T-helper 1 cell (primary cell): ENCODE measurements at places on chromosomes 1 and 21.

DNA sequence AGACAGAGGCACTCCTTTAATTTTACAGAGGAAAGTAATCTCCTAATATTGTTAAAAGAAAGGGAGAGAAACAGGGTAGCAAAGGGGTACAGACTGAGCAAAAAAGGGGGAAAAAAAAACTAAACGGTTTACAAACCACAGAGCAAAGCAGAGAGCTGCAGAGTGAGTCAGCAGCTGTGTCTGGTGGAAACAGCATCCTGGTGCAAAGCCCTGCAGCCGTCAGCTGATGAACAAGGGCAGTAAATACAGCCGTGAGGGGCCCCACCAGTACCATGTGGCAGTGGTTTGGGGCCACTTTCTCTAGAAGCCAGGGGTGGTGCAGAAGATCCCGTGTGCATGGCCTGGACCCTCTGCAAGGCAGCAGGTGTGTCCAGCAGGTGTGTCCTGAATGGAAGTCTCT lies 111.3 kb downstream of the ERG start:
- DNase-seq = no peak

- no peak for DNase-seq
These were observed 7.8 kb upstream of the HEYL start for GRCh38 chr1:39647247-39647646.

GRCh38 chr1:51736702-51737101 lies 119.8 kb downstream of the OSBPL9 start:
- no peak for DNase-seq

GRCh38 chr1:94061513-94062443 lies 59.2 kb downstream of the ABCA4 start:
- DNase-seq = no peak

DNA sequence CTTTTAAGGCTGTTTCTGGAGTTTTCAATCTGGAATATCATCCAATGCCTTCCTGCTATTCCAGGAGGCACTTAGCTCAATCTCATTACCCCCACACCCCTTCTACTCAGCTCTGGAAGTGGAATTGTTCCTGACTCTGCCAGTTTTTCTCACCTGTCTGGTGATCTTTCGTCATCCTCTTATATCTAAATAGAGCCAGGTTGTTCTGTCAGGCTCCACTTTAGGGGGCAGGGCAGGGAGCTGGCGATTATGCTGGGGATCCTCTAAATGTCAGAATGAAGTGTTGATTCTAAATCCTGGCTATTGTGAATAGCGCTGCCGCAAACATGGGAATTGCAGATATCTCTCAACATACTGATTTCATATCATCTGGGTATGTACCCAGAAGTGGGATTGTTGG lies 63.6 kb upstream of the ETV3 start:
- no peak for DNase-seq

DNA sequence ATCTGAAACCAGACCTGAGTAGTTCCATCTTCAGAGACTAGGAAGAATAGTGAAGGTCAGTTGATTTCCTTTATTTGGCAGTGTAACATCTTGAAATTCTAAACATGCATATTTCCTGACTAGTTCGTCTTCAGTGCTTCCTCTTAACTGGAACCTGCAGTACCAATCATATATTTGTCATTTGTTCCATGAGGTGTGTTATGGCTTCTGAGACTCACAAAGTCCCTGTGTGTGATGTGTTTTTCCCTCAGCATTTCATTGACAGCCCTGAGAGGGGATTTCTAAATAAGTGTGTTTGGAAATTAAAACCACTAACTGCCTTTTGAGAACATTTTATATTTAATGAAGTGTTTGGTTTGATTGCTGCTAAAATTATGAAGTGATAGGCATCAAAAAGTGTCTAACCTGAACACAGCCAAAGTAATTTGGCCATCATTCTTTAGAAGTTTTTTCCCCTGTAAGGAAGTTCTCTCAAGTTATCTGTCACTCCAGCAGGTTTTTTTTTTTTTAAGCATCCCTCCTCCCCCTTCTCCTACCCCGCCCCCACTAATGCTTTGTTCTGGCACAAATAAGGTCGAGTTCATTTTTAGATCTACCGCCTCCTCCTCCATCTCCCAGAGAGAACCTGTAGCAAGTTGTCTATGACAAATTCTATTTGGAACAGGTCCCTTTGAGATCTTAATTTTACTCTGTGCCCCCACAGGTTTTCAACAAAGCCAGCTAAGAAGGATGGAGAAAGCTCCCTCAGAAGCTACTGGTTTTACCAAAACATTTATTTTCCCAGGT lies 61.4 kb downstream of the TMEM200B start:
- DNase-seq = no peak

DNA sequence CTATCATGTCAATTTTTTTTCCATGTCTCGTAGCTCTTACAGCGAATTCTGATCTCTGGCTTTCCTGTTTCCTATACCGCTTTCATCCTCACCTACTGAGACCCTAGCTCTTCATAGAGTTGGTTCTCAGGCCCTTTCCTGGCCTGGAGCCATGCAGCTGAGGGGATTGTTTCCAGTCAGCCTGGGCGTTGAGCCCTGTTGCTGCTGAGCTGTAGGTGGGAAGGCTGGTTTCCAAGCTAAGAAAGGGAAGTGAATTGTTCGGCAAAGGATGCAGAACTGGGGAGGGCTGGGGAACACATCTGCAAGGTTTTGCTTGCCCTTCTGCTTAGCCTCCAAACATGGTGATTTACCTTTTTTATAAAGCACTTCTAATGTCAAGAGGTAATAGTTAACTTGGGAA lies 41.5 kb downstream of the SPATA46 start:
- DNase-seq = no peak

DNA sequence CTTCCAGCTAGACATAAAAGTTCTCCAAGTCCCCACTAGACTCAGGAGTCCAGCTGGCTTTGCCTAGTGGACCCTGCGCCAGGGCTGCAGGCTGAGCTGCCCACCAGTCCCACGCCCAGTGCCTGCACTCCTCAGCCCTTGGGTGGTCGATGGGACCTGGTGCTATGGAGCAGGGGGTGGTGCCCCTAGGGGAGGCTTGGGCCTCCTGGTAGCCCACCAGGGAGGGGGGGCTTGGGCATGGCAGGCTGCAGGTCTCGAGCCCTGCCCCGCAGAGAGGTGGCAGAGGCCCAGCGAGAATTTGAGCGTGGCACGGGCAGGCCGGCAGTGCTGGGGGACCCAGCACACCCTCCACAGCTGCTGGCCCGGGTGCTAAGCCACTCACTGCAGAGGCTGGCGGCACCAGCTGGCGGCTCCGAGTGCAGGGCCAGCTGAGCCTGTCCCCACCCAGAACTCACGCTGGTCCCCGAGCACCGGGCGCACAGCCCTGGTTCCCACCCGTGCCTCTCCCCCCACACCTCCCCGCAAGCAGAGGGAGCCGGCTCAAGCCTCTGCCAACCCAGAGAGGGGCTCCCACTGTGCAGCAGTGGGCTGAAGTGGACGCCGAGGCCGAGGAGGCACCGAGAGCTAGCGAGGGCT lies 30.2 kb upstream of the GBP5 start:
- no peak for DNase-seq
